Umbilical cord (tissue), 2 donors: ENCODE measurements at places on chromosomes 5 and 9. TPM values are rescaled to one million over a fixed set of nuclear protein-coding genes. Genes with fewer than 3 reads are reported as not detected.
A peak's percentile ranks its signal among the peaks of the same experiment; 100 is the strongest.

GRCh38 chr5:69331528-69332445 lies 814 bp downstream of the CCDC125 start:
- DNase-seq, result peak; percentile 3

DNA sequence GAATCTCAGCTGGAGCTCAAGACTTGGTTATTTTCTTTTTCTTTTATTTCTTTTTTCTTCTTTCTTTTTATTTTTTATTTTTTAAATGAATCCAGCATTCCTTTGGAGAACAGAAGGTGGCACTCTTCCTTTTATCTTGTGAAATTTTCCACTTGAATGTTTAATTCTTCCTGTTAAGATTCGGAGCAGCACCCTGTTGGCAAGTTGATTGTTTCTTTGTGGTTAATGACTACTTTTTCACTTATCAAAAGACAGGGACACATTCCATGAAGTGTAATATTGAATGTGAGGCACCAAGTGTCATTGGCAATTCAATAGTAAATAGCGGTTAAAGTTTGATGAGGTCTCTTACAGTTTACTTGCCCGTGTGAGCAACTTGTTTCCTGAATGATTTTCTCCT lies 240.5 kb upstream of the CHD1 start:
- DNase-seq, result peak; percentile 7

DNA sequence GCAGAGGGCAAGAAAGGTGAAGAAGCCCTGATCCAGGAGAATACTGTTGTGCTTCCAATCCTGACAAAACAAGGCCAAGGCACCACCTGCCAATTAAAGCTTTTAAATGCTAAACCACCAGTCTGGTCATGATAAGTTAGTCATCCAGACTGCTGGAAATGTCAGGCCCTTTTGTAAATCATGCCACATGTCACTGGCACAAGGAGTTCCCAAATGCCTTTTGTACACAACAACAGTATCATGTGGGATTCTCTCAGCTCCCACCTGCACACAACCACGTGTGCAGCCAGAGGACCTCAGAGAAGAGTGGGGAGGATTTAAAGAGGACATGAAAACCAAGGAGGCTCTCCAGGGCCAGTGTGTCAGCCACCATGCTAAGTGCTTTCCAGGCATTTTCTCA lies 99.3 kb downstream of the CDK5RAP2 start:
- no peak for DNase-seq

- DNase-seq, result no peak
Measured at GRCh38 chr5:141760193-141760592, 78.2 kb upstream of the ARAP3 start.

DNA sequence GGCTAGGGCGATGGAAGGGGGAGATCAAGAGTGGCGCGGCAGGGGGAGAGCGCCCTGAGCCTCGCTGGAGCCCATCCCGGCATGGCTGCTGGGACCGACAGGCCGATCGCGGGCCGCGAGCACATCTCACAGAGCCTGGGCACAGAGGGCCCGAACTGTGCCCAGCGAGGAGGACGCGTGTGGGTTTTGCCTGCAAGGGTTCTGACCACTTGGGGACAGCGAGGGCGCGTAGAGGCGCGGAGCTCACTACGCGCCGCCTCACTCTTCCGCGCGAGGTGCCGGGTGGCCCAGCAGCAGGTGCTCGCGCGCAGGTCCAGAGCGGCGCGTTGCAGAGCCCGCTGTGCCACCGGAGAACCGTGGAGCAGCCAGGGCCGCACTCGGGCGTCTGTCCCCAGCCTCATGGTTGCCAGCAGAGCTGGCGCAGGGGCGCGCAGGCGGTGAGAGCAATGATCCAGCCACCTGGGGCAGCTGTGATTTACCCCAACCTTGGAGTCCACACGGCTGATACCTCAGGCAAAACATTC lies 16.3 kb upstream of the PITX1 start:
- no peak for DNase-seq

GRCh38 chr5:179182601-179183000 lies 122.4 kb downstream of the ZNF354C start:
- DNase-seq, result no peak

- DNase-seq, result no peak
Measured at GRCh38 chr5:153480401-153480800, 10.1 kb upstream of the GRIA1 start.

Gene KCNMB1
- total RNA-seq, result 12.8 TPM

Gene NIPAL4
- total RNA-seq, result 5.8 TPM

Gene PSD2
- total RNA-seq, result 0.24 TPM

Gene LCN10
- total RNA-seq, result 2.2 TPM

Gene CXCL14
- total RNA-seq, result 70.8 TPM
